CD4-positive, alpha-beta memory T cell (primary cell): ENCODE measurements at places on chromosomes 7 and 10. TPM values are rescaled to one million over a fixed set of nuclear protein-coding genes. Genes with fewer than 3 reads are reported as not detected.
A peak's percentile ranks its signal among the peaks of the same experiment; 100 is the strongest.

DNA sequence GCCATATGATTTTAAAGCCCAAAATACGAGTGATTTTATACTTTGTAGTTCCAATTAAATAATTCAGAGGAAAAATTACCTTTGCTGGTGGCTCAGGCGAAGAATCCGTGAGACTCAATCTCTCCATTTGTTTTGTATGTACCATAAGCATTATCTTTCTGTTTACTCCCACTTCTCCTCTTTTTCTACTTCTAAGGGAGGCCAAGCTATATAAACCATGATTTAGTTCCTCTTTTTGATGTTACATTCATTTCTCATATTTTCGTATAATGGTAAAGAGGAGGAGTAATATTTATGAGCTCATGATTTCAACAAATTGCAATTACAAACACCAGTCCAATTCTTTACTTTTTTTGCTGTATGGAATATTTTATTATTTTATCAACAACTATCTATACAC, 50.6 kb upstream of the TES start:
- H3K4me1 ChIP-seq = no peaks in the 10 kb centered on the region
- H3K4me3 ChIP-seq = no peak overlapping the region
- no peak overlapping the region for H3K27ac ChIP-seq
- H3K36me3 ChIP-seq = no peaks in the 10 kb centered on the region
- no peak for DNase-seq

DNA sequence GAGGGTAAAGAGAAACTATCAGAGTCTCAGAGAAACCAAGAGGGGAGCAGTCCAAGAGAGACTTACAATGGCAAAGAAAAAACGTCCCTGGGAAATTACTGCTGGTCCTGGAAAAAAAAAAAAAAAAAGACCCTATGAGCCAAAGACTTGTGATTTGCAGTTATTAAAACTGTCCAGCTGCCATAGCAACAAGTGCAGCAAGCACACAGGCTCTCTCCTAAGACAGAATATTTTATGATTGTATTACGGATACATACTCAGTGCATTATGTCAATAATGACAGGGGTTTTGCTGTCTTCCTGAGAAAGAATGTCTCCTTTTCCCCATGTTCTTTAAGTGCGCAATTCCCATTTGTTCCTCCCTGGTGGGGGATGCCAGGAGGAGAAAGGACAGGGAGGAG, 178.5 kb downstream of the GPAM start:
- no peaks in the 10 kb centered on the region for H3K4me1 ChIP-seq
- no peak overlapping the region for H3K27ac ChIP-seq
- H3K27me3 ChIP-seq = no peaks in the 10 kb centered on the region
- no peak for DNase-seq
- H3K36me3 ChIP-seq = no peaks in the 10 kb centered on the region
- no peak overlapping the region for H3K4me3 ChIP-seq

DNA sequence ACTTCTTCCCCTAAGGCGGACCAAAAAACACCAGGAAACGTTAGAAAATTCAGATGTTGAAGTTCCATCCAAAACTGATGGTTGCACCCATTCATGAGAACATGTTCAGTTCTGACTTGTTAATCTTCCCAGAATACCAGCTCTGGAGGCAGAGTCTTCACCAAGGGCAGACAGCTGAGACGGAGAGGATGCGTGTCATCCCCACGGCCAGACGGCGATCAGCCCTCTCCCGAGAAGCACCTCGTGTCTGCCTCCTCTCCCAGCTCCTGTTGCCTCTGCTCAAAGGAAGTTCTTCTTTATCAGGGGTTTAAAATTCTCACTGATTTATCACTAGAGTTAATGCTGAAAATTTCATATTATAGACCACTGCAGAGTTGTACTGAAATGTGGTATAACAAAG, 269.7 kb downstream of the ZMYND11 start:
- DNase-seq = no peak
- no peak overlapping the region for H3K4me3 ChIP-seq

GRCh38 chr10:33982995-33983394, 648.5 kb upstream of the NRP1 start:
- no peak overlapping the region for H3K27ac ChIP-seq
- no peak overlapping the region for H3K4me3 ChIP-seq
- no peaks in the 10 kb centered on the region for H3K4me1 ChIP-seq
- no peaks in the 10 kb centered on the region for H3K36me3 ChIP-seq
- no peak for DNase-seq
- H3K27me3 ChIP-seq = no peaks in the 10 kb centered on the region

GRCh38 chr10:51082857-51083256, 8.6 kb downstream of the PRKG1 start:
- no peak for DNase-seq
- no peaks in the 10 kb centered on the region for H3K27me3 ChIP-seq
- no peaks in the 10 kb centered on the region for H3K36me3 ChIP-seq
- H3K4me3 ChIP-seq = no peak overlapping the region
- H3K4me1 ChIP-seq = no peaks in the 10 kb centered on the region
- H3K27ac ChIP-seq = no peak overlapping the region

- H3K27ac ChIP-seq = no peak overlapping the region
- no peaks in the 10 kb centered on the region for H3K27me3 ChIP-seq
- no peaks in the 10 kb centered on the region for H3K36me3 ChIP-seq
- H3K4me1 ChIP-seq = no peaks in the 10 kb centered on the region
Observed at GRCh38 chr7:2180081-2180480, 52.7 kb downstream of the MAD1L1 start.

- H3K4me1 ChIP-seq = peaks cover 23% of the 10 kb centered on the region
- no peak for DNase-seq
- no peaks in the 10 kb centered on the region for H3K27me3 ChIP-seq
- H3K27ac ChIP-seq = no peak overlapping the region
- H3K36me3 ChIP-seq = no peaks in the 10 kb centered on the region
Observed at GRCh38 chr7:17230099-17230807, 68.2 kb upstream of the AHR start.

- H3K4me3 ChIP-seq = no peak overlapping the region
- DNase-seq = peak; percentile 6
- H3K27ac ChIP-seq = no peak overlapping the region
- no peaks in the 10 kb centered on the region for H3K4me1 ChIP-seq
- H3K36me3 ChIP-seq = no peaks in the 10 kb centered on the region
- H3K27me3 ChIP-seq = no peaks in the 10 kb centered on the region
Observed at GRCh38 chr10:26367771-26368170, 70.4 kb upstream of the APBB1IP start.

DNA sequence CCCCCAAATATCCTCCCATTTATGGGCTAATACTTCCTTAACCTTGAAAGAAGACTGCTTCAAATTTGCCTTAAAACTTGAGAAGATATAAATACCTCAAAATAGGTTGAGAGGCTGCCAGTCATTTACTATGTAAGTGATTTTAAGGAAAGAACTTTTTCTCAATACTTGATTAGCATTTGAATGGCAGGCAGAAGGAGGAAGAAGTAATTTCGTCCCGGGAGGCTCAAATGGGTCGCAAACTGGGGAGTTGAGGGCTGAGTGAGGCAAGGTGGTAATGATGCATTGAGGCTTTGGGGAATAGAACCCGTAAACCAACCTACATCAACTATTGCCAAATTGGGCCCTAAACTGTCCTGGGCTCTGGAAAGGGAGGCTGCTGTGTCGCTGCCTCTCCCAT, 11.1 kb downstream of the CAMK1D start:
- H3K4me3 ChIP-seq = no peak overlapping the region
- H3K27me3 ChIP-seq = no peaks in the 10 kb centered on the region
- DNase-seq = no peak
- H3K4me1 ChIP-seq = peaks cover 28% of the 10 kb centered on the region
- H3K36me3 ChIP-seq = no peaks in the 10 kb centered on the region

DNA sequence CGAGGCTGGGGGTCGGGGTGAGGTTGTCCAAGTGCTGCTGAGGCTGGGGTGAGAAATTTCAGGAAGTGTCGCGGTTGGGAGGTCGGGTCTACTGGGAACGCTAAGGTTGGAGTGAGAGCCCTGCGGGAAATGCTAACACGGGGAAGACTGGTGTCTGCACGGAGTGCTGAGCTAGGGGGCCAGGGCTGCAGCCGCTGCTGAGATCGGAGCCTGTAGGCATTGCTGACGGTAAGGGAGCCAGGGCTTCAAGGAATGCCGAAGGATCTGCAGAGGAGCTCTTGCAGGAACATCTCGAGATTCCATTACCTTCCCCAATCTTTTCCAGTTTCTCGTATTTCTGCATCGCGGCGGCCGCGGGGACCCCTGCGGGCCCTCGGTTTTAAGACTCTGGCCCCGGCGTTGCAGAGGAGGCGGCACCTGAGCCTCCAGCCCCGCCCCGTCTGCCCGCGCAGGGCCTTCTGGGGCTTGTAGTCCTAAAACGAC, at the start of gene CDK5:
Gene CDK5 (minus strand): TSS at position 392 of the 483 bp plus-strand sequence. CDS start 49 bp downstream, at position 343.
- peak within 1 kb of the TSS; percentile 70 for H3K4me3 ChIP-seq
- no peaks in the 10 kb centered on the region for H3K36me3 ChIP-seq
- no peak for DNase-seq
- H3K27me3 ChIP-seq = no peaks in the 10 kb centered on the region
- peaks cover 46% of the 10 kb centered on the region for H3K4me1 ChIP-seq

GRCh38 chr10:4765428-4765827, 60.6 kb upstream of the AKR1E2 start:
- DNase-seq = no peak
- no peaks in the 10 kb centered on the region for H3K36me3 ChIP-seq
- no peak overlapping the region for H3K27ac ChIP-seq

GRCh38 chr10:93837822-93838221, 56.0 kb upstream of the SLC35G1 start:
- DNase-seq = no peak
- H3K27me3 ChIP-seq = no peaks in the 10 kb centered on the region
- H3K4me1 ChIP-seq = no peaks in the 10 kb centered on the region
- no peak overlapping the region for H3K27ac ChIP-seq

The TMEM213 gene
- polyA plus RNA-seq = not detected

GRCh38 chr10:58414270-58415041, 29.2 kb downstream of the TFAM start:
- no peak for DNase-seq
- no peak overlapping the region for H3K27ac ChIP-seq
- no peaks in the 10 kb centered on the region for H3K27me3 ChIP-seq
- H3K4me3 ChIP-seq = no peak overlapping the region

The CALN1 gene
- polyA plus RNA-seq = not detected

- H3K4me1 ChIP-seq = no peaks in the 10 kb centered on the region
- H3K4me3 ChIP-seq = no peak overlapping the region
- DNase-seq = no peak
- H3K36me3 ChIP-seq = no peaks in the 10 kb centered on the region
Observed at GRCh38 chr10:95122736-95123135, 53.4 kb upstream of the CYP2C8 start.

GRCh38 chr10:75531571-75532031, 100.2 kb downstream of the LRMDA start:
- no peaks in the 10 kb centered on the region for H3K27me3 ChIP-seq
- DNase-seq = no peak
- H3K4me3 ChIP-seq = no peak overlapping the region
- H3K36me3 ChIP-seq = no peaks in the 10 kb centered on the region
- no peak overlapping the region for H3K27ac ChIP-seq

GRCh38 chr10:12583891-12584595, 234.7 kb downstream of the CAMK1D start:
- no peaks in the 10 kb centered on the region for H3K27me3 ChIP-seq
- H3K4me3 ChIP-seq = no peak overlapping the region
- H3K36me3 ChIP-seq = no peaks in the 10 kb centered on the region
- no peak overlapping the region for H3K27ac ChIP-seq
- H3K4me1 ChIP-seq = peaks cover 21% of the 10 kb centered on the region

DNA sequence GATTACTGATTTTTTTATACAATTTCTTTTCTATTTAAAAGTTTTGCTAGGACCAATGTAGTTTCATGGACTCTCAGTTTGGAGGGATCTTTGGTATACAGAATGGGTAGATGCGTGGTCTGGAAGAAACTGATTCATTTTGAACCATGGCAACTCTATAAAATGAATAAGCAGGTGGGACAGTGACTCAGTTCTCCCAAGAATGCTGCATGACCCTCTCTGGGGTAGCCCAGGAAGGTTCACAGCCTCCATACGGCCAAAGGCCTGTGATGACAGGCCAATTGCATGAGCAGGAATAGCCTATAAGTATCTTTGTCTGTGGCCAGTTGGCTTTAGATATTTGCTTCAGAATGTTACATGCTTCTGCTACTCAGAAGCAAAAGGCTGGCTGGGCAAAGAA, 113.3 kb upstream of the RSU1 start:
- no peak for DNase-seq
- H3K4me3 ChIP-seq = no peak overlapping the region
- H3K27me3 ChIP-seq = no peaks in the 10 kb centered on the region
- no peak overlapping the region for H3K27ac ChIP-seq
- no peaks in the 10 kb centered on the region for H3K36me3 ChIP-seq

The COPS6 gene
- polyA plus RNA-seq = 155 TPM

The CADPS2 gene
- not detected for polyA plus RNA-seq

The SMARCD3 gene
- polyA plus RNA-seq = 4.6 TPM

GRCh38 chr10:61894133-61894532, 7.4 kb upstream of the ARID5B start:
- H3K36me3 ChIP-seq = no peaks in the 10 kb centered on the region
- H3K4me1 ChIP-seq = peaks cover 22% of the 10 kb centered on the region
- DNase-seq = no peak
- no peak overlapping the region for H3K27ac ChIP-seq

GRCh38 chr10:8273749-8274148, 219.3 kb downstream of the GATA3 start:
- no peak overlapping the region for H3K27ac ChIP-seq
- H3K27me3 ChIP-seq = no peaks in the 10 kb centered on the region
- no peak for DNase-seq
- H3K36me3 ChIP-seq = no peaks in the 10 kb centered on the region
- no peak overlapping the region for H3K4me3 ChIP-seq
- H3K4me1 ChIP-seq = no peaks in the 10 kb centered on the region

DNA sequence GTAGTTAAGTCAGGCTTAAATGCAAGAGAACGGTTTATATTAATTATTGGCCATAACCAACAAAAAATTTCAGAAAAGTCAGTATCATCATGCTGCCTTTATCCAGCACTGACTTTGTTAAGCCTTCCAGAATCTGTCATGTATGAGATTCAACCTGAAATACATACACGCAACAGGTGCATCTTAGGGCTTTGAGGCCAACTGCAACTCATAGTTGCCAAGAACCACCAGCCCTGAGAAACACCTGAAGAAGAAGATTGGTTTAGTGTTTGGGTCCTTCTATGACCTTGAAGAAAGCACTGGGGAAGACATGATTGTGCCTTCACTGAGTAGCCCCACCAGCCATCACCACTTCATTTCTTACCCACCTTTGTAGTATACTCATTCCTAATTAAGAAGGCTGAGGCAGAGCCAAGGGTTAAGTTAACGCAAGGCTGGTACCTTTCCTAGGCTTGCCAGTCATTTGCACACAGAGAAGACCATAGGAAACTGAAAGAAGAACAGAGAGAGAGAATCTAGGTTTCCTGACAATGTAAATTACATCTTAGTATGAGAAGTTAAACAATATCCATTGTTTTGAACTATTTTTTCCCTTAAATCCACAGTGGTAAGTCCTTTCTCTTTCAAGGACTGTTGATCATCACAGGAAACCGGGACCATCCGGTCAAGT, 200.1 kb upstream of the PRKCQ start:
- no peaks in the 10 kb centered on the region for H3K4me1 ChIP-seq
- no peaks in the 10 kb centered on the region for H3K36me3 ChIP-seq
- H3K27ac ChIP-seq = no peak overlapping the region
- no peak overlapping the region for H3K4me3 ChIP-seq
- DNase-seq = no peak
- no peaks in the 10 kb centered on the region for H3K27me3 ChIP-seq
